Gastroesophageal sphincter (tissue), 4 donors: ENCODE measurements at places on chromosomes 13 and 19. TPM values are rescaled to one million over a fixed set of nuclear protein-coding genes. Genes with fewer than 3 reads are reported as not detected.

Gene MYH14
- 7.7 TPM for total RNA-seq

DNA sequence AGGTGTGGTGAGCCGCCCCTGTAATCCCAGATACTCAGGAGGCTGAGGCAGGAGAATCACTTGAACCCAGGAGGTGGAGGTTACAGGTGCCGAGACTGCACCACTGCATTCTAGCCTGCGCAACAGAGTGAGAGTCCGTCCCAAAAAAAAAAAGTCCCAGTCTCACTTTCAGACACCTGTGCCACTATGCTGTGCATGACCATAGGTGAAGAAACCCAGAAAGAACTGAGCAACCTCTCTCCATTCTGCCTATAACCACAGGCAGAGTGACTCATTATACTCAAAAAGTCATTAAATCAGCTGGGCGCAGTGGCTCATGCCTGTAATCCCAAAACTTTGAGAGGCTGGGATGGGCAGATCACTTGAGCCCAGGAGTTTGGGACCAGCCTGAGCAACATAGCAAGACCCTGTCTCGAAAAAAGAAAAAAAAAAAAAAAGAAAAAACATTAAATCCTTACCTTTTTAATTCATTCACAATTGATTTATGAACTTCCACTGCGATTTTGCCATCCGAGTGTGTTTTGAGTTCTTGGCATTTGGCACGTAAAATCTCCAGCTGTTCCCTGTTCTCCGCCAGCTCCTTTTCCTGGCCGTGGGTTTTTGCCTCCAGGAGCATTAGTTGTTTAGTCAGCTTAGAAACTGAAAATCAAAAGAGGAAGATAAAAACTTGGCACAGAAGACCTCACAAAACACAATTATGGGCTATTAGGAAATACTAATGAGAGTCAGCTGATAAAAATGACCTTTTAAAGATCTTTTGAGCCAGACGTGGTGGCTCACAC is 45.5 kb upstream of the SLC7A9 start:
- ATAC-seq: no peak

GRCh38 chr19:13104360-13104847 is 1.7 kb upstream of the LYL1 start:
- peak; percentile 32 for ATAC-seq

DNA sequence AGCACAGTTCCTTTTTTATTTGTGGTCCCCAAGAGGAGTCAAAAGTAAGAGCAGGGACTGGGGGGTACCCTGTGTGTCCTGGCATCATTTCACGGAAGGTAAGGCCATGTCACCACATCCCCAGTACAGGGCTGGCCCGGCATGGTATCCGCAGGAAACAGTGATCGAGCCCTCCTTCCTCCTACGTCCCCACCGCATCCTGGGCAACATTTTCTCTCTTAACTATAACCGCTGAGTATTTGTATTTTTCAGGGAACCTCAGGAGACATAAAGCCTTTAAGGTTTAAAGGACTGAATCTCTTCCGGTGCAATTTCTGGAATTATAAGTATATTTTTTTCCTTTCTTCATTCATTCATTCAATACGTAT is 13.6 kb upstream of the LATS2 start:
- ATAC-seq: peak; percentile 49

DNA sequence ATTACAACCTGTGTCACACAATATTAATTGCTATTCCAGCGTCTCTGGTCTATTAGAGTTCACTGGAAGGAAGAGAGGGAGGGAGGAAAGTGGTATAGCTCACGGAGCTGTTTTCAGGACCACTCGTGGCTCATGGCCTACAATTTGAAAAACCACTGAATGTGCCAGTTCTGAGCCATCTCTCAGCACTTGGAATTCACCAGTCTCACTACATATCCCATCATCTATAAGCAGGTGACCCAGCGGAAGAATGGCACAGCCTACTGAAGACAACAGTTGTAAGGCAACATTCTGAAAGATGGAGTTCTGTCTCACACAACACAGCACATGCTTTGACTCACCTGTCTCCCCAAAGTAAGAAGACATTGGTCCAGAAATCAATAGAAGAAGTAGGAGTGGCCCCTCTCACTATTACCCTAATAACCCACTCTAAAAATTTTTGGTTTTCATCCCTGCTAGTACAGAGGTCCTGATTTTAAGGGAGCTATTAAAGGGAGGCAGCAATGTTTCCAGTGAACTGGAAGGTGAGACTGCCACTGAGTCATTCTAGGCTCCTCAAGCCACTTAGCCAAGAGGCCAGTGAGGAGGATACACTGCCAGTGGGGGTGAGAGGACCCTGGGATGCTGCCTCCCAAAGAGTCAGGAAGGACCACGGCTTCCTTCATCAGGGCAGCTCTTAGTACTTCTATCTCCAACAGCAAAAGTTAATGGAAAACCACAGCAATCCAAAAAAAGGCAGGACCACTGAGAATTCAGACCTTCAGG is 50.0 kb upstream of the DOCK9 start:
- ATAC-seq: no peak
